Caki2 (cell line): ENCODE measurements at places on chromosomes 5 and 9.
A peak's percentile ranks its signal among the peaks of the same experiment; 100 is the strongest.

DNA sequence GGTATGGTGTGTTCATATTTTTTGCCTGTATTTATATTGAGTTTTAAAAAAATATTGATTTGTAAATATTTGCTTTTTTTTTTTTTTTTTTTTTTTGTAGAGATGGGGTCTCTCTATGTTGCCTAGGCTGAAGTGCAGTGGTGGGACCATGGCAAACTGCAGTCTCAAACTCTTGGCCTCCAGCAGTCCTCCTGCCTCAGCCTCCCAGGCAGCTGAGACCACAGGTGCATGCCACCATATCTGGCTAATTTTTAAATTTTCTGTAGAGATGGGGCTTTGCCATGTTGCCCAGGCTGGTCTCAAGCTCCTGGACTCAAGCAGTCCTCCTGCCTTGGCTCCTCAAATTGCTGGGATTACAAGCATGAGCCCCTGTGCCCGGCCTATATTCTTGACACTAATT, 78.3 kb downstream of the RASGRF2 start:
- DNase-seq: no peak

- peak; percentile 37 for DNase-seq
Observed at GRCh38 chr5:82417776-82418607, 139.8 kb upstream of the RPS23 start.

DNA sequence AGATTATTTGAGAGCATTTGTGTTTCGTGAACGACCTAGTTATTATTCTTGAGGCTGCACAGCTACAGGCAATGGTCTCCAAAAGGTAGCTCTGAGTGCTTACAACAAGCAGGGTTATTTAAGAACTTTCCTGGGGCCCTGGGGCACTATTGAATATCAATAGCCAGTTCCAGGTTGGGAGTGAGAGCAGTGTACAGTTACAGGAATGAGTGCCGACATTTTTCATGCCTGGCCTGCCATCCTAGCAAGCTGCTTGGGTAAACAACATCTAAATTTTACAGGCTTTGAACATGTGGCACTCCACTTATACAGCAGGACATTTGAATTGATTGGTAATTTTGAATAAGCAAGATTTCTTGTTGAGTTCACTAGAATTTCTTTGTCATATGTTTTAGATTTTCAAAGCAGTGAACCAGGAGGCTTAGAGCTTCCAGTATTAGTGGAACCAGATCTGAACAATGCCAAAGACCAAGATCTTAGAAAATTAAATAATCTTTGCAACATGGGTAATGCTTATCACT, 171.9 kb upstream of the GDNF start:
- DNase-seq: no peak

DNA sequence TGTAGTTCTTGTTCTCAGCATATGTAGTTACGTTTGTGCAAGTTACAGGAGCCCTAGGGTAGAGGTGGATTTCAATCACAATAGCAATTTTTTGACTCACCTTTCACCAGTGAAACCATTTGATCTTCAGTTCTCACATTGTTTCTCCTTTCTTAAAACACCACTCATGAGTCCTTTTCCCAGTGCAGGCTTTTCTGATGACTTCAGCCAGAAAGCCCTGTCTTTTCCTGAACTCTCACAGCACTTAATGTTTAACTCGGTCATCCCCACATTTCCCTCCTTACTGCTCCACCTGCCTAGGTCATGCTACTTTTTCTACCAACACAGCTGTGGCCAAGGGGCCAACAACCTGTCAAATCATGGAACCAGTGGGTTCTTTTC, 37.9 kb downstream of the ARHGEF28 start:
- no peak for DNase-seq

- no peak for DNase-seq
Observed at GRCh38 chr5:58404734-58405133, 55.2 kb downstream of the PLK2 start.

- DNase-seq: no peak
Observed at GRCh38 chr9:83432877-83433550, 105.2 kb downstream of the FRMD3 start.

- DNase-seq: no peak
Observed at GRCh38 chr5:116088062-116088461, 3.2 kb downstream of the COMMD10 start.

GRCh38 chr5:31144364-31144763, 49.1 kb upstream of the CDH6 start:
- no peak for DNase-seq

- no peak for DNase-seq
Observed at GRCh38 chr9:129094387-129095169, 13.7 kb downstream of the DOLPP1 start.

DNA sequence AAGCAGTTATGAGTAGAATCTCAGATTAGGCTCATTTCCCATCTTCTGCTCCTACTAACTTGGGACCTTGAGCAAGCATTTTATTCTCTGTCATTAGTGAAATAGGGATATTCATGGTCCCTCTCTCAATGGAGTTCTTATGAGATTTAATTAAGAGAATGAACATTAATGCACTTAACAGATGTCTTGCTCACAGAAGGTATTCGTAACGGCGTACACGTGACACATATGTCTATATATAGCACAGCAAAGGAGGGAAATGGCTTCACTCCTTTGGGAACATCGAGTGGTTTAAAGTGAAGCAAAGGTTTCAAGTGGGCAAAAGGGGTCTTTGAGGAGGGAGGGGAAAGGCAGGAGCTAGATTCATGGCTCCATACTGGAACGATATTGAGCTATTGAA, 24.6 kb downstream of the KDM4C start:
- DNase-seq: no peak

DNA sequence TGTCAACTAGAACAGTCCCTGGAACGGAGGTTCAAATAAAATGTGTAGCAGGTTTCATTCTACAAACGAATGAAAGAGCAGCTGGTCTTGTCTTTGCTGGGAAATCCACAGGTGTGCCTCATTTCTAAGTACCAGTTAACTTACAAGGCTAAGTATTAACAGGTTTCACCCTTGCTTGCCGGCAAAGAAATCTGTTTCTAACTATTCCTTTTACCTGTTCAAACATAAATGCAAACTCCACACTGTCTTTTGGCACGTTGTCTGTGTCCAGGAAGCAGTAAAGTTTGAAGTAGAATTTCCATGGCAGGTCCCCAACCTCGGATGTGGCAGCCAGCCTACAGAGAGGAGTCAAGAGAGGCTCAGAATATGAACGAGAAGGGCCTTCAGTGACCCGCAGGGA, 54.4 kb upstream of the RETREG1 start:
- DNase-seq: no peak

DNA sequence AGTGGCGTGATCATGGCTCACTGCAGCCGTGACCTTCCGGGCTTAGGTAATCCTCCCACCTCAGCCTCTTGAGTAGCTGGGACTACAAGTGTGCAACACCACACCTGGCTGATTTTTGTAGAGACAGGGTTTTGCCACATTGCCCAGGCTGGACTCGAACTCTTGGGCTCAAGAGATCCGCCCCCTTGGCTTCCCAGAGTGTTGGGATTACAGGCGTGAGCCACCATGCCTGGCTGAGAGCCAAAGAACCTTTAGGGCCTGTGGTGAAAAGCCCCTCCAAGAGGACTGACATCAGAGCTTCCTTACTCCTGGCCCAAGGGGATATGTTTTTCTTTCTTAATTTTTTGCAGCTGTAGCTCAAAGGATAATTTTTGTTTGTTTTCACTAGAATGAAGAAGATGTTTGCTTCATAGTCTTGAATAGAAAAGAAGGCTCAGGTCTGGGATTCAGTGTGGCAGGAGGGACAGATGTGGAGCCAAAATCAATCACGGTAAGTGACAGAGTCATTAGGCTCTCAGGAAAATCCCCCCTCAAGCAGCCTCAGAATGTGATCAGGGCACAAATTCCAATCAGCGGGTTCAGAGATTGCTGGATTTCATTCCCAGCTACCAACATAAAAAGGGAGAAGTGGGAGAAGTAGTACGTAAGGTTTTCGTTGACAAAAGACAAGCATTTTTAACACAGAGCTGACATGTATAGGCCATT, 77.1 kb downstream of the GOLPH3 start:
- DNase-seq: no peak

DNA sequence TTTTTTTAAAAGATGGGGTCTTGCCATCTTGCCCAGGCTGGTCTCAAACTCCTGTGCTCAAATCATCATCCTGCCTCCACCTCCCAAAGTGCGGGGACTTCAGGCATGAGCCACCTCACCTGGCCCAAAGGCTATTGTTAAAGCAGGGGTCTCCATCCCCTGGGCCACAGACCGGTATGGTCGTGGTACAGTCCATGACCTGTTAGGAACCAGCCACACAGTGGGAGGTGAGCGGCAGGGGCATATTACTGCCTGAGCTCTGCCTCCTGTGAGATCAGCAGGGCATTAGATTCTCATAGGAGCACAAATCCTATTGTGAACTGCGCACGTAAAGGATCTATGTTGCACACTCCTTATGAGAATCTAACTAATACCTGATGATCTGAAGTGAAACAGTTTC, 7.3 kb upstream of the NOL6 start:
- no peak for DNase-seq
